NCI-H2081 (cell line): ENCODE measurements at places on chromosomes 6 and 20.

DNA sequence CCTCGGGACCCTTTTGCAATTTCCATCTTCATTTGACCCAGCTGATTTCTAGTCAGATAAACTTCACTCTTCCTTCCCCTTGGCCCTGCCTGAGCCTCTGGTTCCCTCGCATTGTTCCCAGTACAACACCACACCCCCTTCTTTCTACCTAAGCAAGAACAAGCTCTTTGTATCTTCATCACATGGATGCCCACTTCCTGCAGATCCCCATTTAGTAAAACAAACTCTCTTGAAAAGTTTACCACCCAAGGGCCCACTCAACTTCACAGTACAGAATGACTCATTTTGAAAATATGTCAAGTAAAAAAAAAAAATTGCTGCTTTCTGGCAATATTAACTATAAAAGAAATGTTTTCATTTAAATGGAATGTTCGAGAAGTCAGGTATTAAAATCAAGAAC is 5.2 kb downstream of the FAXC start:
- no peak for DNase-seq

DNA sequence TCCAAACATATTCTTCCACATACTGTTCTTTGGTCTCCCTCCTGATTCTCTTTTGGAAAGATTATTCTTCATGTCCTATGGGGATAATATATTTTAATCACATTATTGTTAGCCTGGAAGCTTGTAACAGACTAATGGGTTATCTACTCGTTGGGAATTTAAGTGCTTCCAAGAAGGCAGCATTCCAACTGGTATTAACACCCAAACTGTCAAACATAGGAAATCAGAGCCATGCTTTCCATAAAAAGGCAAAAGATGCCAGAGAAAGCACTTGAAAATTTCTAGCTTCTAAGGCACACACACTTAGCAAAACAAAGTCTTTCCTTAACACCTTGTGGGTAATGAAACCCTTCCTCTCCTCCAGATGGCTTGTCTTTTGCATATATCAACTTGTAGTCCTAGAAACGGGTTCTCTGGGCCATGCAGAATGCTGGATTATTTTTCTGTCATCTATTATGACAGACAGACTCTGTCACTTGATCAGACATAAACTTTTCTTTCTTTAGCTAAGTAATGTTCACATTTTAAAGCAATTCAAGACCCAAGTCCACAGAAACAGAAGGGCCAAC is 41.5 kb downstream of the B4GALT5 start:
- no peak for DNase-seq

DNA sequence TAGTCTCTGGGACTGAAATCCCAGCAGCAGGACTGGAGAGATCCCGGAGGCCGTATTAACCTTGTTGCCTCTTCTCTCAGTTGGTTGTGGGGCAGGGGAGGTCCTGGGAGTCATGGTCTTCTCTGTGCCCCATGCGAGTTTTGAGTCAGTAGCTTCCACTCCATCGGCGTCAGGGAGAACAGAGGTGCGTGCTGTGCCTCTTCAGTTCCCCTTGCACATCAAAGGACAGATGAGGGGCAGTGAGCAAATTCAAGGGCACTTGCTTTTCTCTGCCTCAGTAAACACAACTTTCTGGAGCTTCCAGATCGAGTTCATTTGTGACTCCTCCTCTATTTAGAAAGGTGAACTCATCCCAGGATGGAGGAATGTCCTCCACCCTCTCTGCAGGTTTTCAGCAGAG is 48.6 kb downstream of the MOCS1 start:
- DNase-seq: no peak

- DNase-seq: no peak
Observed at GRCh38 chr6:118735320-118735719, 83.9 kb upstream of the CEP85L start.

DNA sequence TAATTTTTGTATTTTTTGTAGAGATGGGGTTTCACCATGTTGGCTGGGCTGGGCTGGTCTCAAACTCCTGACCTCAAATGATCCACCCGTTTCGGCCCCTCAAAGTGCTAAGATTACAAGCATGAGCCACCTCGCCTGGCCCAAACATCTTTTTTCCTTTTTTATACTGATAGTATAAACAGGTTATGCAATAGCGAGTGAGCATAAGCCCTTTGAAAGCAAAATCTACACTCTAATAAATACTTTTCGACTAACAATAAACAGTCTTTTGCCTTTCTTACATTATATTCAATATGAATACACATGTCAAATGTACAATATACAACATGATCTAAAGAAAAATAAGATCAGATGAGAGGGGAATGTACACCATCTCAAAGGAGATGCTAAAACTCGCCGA is 38.7 kb downstream of the KIF13A start:
- no peak for DNase-seq

- no peak for DNase-seq
Observed at GRCh38 chr6:158649289-158650143, at the start of gene SYTL3. Gene SYTL3, plus strand, starts transcription at chr6:158650054. Its CDS starts 13,215 bp downstream, at chr6:158663269.

GRCh38 chr20:48523191-48523995 is 304.4 kb downstream of the PREX1 start:
- DNase-seq: no peak

- DNase-seq: no peak
Observed at GRCh38 chr20:44135417-44136204, 51.4 kb downstream of the JPH2 start.

DNA sequence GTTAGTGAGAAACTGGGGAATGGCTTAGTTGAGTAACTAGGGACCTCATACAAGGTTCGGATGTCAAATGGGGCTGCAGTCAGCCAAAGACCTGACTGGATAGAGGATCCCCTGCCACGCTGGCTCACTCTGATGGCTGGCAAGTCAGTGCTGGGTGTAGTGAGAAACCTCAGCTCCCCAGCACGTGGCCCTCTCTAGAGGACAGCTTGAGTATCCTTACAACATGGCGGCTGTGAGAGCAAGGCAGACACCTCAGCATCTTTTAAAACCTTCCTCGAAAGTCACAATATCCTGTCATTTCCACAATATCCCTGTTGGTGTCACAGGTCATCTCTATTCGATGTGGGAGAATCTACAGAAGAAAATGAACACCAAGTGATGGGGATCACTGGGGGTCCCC is 26.7 kb upstream of the IPCEF1 start:
- no peak for DNase-seq

- DNase-seq: no peak
Observed at GRCh38 chr20:7996898-7997297, 22.7 kb downstream of the TMX4 start.

GRCh38 chr20:17273717-17274116 is 46.9 kb downstream of the PCSK2 start:
- DNase-seq: no peak

DNA sequence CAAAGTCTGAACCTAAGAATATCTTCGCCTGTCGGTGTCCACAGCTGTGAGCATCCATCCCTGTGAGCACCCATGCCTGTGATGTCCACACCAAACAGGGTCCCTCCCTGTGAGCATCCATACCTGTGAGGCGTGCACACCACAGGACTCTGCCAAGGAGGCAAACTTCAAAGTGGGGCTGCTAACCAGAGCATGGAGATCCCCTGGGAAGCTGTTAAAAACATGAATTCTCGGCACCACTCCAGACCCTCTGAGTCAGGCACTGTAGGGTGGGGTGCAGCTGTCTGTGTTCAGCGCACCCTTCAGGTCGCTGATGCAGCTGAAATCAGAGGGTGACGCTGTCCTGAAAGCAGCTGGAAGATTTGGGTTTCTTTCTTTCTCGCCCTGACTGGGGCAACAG is 85.4 kb upstream of the NXT1 start:
- no peak for DNase-seq

DNA sequence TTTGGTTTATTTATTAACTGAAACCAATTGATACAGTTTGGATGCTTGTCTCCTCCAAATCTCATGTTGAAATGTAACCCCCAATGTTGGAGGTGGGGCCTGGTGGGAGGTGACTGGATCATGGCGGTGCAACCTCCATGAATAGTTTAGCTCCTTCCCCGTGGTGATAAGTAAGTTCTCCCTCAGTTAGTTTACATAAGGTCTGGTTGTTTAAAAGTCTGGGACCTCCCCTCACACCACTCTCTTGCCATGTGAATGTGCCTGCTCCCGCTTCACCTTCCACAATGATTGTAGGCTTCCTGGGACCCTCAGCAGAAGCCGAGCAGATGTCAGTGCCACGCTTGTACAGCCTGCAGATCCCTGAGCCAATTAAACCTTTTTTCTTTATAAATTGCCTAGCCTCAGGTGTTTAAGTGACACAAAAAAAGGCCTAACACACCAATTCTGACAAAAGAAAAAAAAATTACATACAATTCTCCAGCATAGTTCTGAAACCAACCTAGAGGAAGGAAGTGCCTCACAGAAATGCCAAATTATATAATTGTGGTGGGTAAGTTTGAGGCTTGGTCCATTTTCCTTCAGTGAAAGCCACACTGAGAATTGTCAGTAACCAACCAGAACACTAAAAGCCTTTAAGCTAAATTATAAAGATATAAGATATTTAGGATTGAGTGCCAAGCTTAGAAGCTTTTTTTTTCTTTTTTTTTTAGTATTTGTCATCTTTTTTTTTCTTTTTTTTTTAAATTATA is 15.0 kb downstream of the MAP7 start:
- no peak for DNase-seq

DNA sequence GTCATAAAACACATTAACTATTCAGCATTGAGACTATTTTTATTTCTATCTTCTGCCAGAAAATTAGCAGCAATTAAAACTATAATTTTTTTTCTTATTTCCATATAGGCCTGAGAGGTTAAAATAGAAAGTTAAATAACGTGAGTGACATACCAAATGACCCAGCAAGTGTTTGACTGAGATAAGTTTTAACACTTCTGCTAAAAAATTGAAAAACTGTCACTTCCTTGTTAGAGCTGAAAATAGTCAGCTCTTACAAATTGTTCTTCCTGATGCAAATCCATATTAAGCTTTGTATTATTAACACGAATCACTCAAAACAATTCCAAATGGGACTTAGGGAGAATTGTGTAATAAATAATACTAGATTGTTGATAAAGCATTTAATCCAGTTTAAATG is 26.5 kb upstream of the STX11 start:
- no peak for DNase-seq

DNA sequence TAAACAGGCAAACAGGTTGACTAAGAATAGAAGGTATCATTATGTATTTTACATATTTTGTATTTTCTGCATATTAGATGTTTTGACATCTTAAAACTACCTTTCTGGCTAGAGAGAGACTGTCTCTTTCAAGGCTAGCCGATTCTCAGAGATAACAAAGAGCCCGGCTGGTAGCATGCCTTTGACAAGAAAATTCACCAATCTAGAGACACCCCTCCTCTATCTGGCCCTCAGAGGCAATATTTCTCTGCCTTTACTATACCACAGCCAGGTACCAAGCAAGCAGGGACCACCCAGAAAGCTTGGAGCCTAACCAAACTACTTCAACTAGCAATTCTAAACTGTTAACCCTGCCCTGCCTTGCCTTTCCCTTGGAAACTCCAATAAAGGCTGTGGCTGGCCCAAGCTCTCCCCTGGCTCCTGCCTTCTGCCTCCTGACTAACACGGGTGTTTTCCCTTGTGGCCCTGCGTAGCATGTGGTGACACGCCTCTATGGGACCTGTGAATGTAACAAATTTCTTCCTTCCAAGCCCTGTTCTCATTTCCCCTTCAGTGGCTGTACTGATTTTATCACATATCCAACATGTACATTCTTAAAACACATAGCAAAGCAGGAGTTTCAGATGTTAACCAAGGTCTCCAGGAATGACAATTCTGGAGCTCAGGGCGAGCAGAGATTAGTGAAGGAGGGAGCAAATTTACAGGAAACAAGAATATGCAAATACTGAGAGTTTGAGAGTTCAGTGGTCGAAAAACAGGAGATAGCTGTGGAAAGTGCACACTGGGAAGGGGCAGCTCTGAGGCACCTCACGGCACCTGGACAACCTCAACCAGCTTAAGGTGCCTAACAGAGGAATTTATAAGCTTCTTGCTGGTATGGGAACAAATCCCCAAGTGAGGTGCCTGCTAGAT is 120.8 kb downstream of the BACH2 start:
- DNase-seq: no peak

DNA sequence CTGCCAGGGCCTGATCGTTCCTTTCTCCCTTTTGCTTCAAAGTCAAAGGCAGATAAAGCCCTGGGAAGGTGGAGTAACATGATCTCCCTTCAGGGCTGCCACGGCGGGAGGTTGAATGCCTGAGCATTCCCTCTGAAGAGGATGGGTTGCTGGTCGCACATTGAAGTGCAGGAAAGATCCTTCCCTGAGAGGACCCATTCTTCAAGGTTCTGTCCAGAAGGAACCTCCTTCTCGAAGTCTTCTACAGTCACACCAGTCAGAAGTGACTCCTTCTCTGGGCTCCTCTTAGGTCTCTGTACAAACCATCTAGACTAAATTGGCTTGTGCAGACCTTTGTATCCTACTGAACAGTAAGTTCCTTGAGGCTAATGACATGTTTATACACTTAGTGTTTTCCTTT is 192.6 kb upstream of the VGLL2 start:
- DNase-seq: no peak
